WTC11 (cell line): ENCODE measurements at places on chromosomes 16 and 17. TPM values are rescaled to one million over a fixed set of nuclear protein-coding genes. Genes with fewer than 3 reads are reported as not detected.

- DNase-seq, result no peak
Measured at GRCh38 chr16:68468842-68469241, 20.5 kb upstream of the SMPD3 start.

- DNase-seq, result no peak
Measured at GRCh38 chr17:47850373-47850691, 631 bp downstream of the SP6 start.

GRCh38 chr17:35909408-35909807, 21.2 kb downstream of the RDM1 start:
- no peak for DNase-seq

GRCh38 chr16:78972986-78973385, 627.6 kb downstream of the MAF start:
- DNase-seq, result no peak

The GRB2 gene
- total RNA-seq, result 82.9 to 93.3 TPM (median 92.6 TPM) in 3 replicates

The KCNH6 gene
- 2.1 to 2.4 TPM (median 2.3 TPM) in 3 replicates for total RNA-seq

GRCh38 chr17:15894258-15894657, 50.7 kb upstream of the ADORA2B start:
- no peak for DNase-seq

DNA sequence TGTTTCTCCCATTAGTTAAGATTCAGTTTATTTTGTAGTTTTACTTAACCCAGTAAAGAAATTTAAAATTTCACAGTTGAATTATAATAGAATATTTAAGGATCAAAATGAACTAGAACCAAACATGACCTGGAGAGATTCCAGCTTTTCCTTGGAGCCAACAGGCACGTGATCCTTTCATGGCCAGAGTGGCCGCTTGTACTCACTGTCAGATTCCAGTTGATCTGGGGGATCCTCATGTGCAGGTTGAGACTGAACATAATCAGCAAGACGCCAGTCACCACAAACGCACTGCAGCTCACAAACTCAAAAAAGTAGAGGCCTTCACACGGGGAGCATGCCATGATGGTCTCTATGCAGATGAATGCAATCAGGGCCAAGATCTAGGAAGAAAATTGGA, 31.7 kb downstream of the CMTM3 start:
- DNase-seq, result no peak

- no peak for DNase-seq
Measured at GRCh38 chr16:20372701-20373100, 20.2 kb upstream of the UMOD start.

- peak; percentile 65 for DNase-seq
Measured at GRCh38 chr17:74919440-74920305, 3.4 kb downstream of the USH1G start.

The KLHL10 gene
- 0.14 to 0.35 TPM (median 0.14 TPM) in 3 replicates for total RNA-seq

The KRT28 gene
- not detected in 3 replicates for total RNA-seq

- peak; percentile 93 for DNase-seq
Measured at GRCh38 chr16:75251280-75252048, at the start of gene BCAR1. Gene BCAR1 (minus strand): TSS chr16:75251624. CDS start chr16:75251482, 142 bp downstream.

DNA sequence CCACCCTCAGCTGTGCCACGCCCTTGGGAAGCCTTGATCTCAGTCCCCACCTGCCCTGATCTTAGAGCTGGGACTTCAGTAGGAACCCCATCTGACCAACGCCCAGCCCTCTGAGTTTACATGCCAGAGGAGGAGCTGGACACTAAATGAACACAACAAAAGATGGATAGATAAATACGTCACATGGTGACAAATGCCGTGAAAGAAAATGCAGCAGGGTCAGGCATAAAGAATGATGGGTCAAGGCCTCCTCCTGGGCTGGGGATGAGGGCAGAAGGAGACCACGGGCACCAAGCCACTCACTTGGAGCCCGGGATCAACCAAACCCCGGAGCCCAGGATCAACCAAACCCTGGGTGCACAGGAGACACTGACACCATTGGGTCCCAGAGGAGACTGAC, 354.9 kb downstream of the C16orf95 start:
- no peak for DNase-seq

DNA sequence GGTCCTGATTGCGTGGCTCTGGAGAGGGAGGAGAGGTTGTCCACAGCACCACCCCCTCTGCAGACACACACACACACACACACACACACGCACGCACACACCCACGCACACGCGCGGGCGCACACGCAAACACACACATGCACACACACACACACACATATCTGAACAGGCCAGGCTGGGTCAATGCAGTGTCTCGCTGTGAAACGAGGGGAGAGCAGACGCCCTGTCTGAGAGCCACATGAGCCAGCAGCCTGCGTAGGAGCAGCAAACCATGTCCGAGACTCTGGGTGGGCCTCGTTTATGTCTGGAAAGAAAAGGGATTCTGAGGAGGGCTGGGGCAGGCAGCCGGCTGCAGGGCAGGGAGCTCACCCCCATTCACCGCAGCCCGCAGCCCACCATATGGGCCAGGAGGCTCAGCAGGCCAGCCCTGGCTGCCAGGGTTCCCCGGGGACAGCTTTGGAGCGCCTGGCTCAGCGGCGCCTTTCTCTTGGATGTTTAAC, 93.3 kb upstream of the TNRC6C start:
- no peak for DNase-seq

DNA sequence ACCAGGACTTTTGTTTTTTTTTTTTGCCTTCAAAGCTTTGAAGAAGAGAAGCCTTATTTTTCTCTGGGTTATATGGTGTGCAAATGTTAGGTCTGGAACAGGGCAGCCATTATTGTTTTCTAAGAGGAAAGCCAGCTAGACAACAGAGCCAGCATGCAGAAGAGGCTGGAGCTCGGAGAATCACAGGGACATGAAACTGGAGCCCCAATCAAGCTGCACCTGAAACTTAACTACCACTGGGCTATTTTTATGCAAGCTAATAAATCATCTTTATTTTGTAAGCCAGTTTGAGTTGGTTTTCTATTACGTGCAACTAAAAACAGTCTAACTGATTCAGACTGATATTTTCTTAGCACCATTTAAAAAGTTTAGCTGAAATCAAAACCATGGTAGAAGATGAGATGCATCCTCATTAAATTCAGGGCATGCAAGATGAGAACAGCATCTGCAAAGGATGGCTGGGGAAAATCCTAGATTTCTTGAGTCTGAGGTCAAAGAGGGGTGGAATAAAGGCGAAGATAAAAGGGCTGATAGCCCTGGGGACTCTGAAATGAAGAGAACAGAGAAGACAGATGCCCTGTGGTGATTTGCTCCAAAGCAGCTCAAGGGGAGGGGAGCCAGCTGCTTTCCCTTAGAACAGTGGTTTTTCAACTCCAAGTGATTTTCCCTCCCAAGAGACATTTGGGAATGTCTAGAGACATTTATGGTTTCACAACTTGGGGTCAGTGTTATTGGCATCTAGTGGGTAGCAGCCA, 177.1 kb upstream of the WSCD1 start:
- DNase-seq, result no peak

The ANKRD11 gene
- total RNA-seq, result 142 to 184 TPM (median 146 TPM) in 3 replicates

DNA sequence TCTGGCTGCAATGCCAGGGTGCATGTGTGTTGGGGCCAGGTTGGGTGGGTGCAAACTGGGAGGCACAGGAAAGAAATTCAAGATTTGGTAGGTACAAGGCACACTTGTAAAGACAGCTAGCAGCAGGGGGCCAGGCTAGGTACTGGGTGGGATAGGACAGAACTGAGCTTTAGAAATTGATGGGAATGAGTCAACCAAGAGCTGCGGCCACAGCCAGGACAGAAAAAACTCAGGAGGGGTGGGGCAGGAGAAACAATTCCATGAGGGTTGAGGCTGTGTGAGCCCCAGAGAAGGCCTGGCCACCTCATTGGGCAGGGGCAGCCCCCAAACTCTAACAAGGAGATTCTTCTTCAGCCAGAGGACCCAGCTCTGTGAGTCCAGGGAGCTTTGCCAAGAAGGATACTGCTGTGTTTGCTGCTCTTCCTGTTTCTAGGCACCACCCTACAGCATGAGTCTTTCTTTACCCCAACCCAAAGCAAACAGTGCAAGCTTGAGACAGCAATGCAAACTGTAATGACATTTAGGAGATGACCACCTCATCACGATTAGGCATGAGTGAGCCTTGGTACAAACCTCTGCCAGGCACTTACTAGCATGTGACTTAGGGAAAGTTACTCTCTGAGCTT, 21.3 kb upstream of the CCDC182 start:
- DNase-seq, result no peak

The GAST gene
- total RNA-seq, result not detected in 3 replicates

- DNase-seq, result peak; percentile 71
Measured at GRCh38 chr16:69930117-69930776, 20.9 kb upstream of the CLEC18A start.

- DNase-seq, result no peak
Measured at GRCh38 chr17:606508-607250, 108.0 kb downstream of the VPS53 start.

The C16orf86 gene
- total RNA-seq, result 4.1 to 5.4 TPM (median 4.9 TPM) in 3 replicates

DNA sequence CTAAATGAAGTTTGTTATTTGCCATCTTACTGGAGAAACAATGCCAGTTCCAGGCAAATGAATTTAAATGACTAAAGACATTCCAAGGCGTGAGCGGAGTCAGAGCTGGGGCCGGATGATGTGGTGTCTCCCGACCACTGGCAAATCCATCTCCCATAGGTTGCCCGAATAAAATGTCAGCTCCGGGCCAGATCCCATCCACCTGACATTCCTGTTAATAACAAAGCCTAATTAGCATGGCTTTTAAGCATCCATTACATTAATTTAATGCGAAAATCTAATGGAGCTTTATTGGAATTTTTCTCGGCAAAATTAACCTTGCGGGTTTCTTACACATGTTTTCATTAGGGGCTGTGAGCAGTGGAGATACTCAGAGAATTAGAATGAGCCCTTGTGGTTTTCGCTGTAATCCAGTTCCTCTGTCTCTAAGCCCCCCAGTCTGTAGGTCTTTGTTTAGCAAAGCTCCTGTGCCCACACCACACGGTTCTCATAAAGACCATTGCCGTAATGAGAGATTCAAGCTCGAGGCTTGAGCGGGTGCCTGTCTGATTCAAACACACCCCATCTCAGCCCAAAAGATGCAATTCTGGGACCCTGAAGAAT, 123.3 kb downstream of the CCT6B start:
- peak; percentile 25 for DNase-seq

The TBX2 gene
- total RNA-seq, result 0.09 to 0.41 TPM (median 0.21 TPM) in 3 replicates

DNA sequence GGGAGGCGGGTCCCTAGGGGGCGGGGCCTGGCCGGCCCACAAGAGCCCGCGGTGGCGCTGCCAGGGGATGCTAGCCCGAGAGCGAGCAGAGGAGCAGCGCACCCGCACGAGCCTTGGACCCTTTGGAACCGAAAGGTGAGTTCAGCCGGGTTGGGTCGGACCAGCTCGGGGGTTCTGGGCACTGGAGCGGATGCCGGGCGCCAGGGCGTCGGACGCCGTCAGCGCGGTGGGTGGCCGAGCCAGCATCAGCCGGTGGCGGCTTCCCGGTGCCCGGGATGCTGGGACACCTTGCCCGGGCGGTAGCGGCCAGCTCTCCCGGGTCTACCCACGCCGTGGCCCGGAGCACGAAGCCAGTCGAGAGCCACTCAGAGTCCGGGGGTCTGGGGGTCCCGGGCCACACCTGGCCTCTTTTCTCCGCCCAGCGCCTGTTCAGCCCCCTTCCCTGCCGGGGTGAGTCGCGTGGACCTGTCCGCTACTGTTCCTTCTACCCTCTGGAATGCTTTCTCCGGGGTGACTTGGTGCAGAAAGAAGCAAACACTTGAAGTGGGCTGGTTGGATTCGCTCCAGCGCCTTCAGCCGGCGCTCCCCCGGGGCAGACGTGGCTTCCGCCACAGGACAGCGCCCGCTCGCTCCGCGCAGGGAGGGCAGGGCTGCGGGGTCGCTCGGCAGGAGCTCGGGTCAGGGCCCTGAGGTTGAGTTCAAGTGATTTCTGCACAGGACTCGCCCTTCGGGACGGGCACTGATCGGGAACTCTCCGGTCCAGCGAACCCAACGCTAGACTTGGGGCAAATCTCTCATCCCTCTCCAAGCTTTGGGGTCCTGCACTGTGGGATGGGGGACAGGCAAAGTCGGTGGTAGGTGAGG, at the start of gene SCNN1G:
TSS of gene SCNN1G (plus strand) at position 67 of the 864 bp plus-strand sequence. CDS start 3,527 bp downstream, outside the sequence.
- DNase-seq, result peak; percentile 33

- peak; percentile 40 for DNase-seq
Measured at GRCh38 chr17:82495844-82496528, 23.5 kb upstream of the FOXK2 start.

GRCh38 chr17:83177611-83178532, 98.5 kb downstream of the METRNL start:
- peak; percentile 7 for DNase-seq

DNA sequence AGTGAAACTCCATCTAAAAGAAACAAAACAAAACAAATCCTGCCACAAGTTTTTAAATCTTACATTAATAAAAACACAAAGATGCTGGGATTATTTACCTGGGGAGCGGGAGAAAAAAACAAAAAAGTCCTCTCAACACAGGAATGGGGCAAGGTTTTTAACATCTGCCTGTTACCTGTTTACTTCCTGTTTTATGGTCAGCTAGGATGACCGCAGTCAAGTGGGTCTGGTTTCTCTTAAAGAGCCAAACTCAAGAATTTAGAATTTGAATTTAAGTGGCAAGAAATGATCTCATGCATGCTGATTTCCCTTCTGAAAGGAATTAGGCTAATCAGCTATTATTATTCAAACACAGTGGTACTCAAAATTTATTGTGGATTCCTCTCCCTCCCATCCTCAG, 39.7 kb upstream of the TBC1D3K start:
- DNase-seq, result no peak

DNA sequence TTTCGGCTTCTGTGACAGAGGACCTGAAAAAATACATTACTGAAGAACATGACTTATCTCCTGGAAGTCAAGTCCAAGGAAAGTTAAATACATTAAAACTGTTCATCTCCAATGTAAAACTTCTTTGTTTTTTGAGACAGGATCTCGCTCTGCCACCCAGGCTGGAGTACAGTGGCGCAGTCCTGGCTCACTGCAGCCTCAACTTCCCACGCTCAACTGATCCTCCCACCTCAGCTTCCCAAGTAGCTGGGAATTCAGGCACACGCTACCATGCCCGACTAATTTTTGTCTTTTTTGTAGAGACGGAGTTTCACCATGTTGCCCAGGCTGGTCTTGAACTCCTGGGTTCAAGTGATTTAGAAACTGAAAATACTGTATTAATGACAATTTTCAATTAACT, 9.7 kb upstream of the TERB1 start:
- DNase-seq, result no peak

The CRYM gene
- total RNA-seq, result 12.7 to 14.9 TPM (median 12.9 TPM) in 3 replicates

DNA sequence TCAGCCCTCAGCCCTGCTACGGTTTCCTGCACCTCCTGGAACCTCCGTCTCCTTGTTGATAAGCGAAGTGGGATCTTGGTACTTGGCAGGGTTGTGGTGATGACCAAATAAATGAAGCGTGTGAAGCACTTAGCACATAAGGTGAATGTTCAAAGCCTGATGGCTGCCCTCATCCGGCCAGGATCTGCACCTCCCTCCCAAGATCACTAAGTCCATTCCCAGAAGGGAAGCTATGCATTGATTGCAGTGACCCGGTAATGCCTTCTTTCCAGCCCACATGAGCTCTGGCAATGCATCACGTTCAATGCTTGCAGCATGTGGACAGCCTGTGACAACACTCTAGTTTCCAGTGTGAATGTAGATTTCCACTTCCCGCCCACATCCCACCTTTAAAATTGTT, 24.9 kb upstream of the RHOT1 start:
- no peak for DNase-seq

DNA sequence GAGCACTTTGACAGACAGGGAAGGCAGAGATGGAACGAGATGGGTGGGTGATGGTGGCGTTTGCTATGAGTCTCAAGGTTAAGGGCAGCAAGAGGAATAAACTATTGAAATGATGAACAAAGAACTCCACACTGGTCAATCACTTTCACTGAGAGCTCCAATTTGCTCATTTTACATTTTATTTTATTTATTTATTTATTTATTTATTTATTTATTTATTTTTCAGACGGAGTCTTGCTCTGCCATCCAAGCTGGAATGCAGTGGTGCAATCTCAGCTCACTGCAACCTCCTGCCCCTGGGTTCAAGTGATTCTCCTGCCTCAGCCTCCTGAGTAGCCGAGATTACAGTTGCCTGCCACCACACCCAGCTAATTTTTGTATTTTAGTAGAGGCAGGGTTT, 669.1 kb downstream of the HS3ST4 start:
- no peak for DNase-seq
